ENCODE measurements at places on chromosomes 11 and 22. TPM values are rescaled to one million over a fixed set of nuclear protein-coding genes. Genes with fewer than 3 reads are reported as not detected.
A peak's percentile ranks its signal among the peaks of the same experiment; 100 is the strongest.

GRCh38 chr22:41660416-41660815, 28.3 kb downstream of the SNU13 start:
- no peak for DNase-seq

TMEM121B gene
- 0.09 TPM for total RNA-seq

DNA sequence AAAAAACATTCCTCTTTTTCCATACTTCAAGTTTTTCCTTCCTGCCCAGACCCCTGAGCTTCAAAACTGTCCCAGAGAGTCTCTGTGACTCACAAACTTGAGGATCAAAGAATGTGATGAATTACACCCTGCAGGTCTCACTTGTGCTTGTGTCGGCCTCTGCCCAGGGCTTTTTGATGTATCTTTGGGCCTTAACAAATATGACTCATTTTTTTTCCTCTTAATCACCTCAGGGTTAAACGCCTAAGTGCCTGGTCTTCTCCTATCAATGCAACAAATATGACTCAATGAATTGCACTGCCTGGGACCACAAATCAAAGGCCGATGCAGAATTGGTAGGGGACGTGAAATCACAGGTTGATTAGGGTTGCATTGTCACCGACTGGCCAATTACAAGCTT, 267.7 kb downstream of the LARGE1 start:
- DNase-seq = no peak

DNA sequence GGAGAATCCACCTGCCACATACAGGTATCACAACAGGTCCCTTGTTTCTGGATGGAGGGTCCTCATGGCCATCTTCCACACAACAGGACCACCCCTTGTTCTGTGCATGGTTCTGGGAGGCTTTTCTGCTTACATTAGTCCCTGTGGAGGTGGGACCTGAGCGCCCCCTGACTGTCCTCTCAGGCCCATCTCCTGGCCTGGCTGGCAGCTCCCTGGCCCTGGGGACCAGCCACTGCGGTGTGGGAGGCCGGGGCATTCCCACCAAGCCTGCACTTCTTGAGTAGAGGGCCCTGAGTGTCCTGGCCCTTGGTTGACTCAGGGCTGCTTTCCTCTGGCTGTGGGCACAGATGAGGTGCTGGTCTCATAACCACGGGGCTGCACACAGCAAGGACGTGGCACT, 5.0 kb downstream of the COX8A start:
- DNase-seq = no peak

GRCh38 chr22:26898946-26899605, 241.7 kb downstream of the MIAT start:
- no peak for DNase-seq

GRCh38 chr11:130726234-130727037, 189.8 kb downstream of the SNX19 start:
- DNase-seq = no peak

CABP7 gene
- 0.09 TPM for total RNA-seq

DNA sequence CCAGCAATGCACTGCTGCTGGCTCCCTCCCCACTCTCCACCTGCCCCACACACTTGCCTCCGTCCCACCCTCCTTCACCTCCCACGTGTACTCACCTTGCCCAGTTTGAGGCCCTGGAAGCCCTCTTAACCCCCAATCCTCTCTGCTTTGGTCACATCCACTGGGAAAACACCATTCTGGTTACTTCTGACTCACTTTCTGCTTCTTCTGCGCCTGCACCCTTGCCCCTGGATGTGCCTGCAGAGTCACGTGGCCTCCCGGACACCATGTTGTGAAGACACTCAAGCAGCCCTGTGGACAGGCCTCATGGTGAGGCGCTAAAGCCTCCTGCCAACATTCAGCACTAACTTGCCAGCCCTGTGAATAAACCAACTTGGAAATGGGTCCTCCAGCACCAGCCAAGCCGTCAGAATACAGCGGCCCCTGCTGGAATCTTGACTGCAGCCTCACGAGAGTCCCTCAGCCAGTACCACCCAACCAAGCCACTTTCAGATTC, 2.6 kb upstream of the NAALADL1 start:
- no peak for DNase-seq

GAL3ST3 gene
- total RNA-seq = 0.14 TPM

KCNE3 gene
- total RNA-seq = 0.23 TPM

DNA sequence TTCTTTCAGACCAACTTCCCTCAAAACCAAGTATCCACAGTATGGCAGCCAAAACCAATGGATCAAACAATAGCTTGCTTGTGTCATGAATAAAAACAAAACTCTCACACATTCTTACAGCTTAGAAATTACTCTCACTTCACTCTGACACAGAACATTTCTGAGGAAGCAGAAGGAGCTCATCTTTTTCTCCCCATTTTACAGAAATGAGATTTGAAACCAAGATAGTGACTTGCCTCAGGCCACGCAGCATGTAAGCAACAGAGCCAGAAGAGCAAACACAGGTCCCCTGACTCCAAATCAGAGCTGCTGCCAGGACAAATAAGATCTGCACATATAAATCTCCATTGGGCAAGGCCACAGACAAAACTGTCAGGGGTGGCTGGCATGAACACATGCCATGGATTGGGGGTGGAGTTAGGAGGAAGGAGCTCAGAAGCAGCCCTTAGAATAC, 64.8 kb downstream of the RAB30 start:
- no peak for DNase-seq

SCUBE1 gene
- total RNA-seq = 0.03 TPM

- DNase-seq = no peak
Measured at GRCh38 chr22:30357236-30357570, 396 bp downstream of the CCDC157 start.

OR5P2 gene
- not detected for total RNA-seq

OR6T1 gene
- not detected for total RNA-seq

DNA sequence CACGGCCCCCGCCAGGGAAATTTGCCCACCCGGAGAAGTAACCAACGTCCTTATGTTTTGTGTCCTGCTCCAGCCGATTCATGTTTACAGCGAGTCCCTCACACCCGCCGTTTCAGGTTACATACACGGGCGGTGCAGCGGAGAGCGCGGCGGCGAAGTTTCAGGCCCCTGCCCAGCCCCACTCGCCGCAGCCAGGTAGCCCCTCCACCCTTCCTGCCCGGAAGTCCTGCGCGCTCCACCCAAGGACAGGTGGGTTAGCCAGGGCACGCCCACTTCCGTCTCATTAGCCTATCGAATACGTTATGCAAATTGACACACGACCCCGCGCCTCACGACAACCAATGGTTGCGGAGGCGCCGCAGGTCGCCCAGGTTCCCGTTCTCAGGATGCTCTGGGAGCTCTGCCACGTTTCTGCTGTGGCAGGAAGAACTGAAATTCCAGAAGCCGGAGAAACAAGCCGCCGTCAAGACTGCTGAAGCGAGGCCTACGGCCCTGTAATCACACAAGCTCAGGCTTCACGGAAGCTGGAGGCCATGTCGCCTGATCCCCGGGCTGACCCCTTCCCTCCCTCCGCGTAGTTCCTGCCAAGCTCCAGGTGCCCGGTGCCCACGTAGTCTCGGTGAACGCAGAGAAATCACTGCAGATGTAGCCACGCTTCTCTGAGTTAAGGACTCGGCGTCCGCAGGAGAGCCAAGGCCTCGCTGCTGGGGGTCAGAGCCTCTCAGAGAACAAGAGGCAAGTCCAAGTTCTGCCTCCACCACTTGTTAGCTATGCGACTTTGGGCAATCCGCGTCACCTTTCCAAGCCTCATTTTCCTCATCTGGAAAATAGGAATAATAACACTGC, 22.4 kb upstream of the MYH9 start:
- peak; percentile 74 for DNase-seq

MYEOV gene
- not detected for total RNA-seq

OR8G1 gene
- total RNA-seq = not detected

DNA sequence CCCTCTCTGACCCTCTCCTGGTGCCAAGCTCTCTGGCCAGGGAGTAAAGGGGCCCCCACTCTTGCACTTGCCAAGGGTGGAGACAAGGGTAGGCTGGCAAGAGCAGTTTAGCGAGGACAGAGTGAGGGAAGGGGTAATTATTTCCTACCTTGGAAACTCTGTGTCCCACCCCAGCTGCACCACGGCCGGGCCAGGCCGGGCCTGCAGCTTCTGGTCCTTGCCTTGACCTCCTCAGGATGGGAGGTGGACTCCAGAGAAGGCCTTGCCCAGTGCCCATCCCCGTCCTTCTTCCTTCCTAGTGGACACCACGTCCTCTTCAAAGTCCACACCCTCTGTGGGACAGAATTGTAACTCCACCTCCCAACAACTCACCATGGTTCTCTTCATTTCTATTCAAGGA, 18.4 kb upstream of the OSBPL5 start:
- no peak for DNase-seq

MUC6 gene
- total RNA-seq = not detected

- DNase-seq = no peak
Measured at GRCh38 chr11:111555255-111555654, 14.7 kb downstream of the LAYN start.

DNA sequence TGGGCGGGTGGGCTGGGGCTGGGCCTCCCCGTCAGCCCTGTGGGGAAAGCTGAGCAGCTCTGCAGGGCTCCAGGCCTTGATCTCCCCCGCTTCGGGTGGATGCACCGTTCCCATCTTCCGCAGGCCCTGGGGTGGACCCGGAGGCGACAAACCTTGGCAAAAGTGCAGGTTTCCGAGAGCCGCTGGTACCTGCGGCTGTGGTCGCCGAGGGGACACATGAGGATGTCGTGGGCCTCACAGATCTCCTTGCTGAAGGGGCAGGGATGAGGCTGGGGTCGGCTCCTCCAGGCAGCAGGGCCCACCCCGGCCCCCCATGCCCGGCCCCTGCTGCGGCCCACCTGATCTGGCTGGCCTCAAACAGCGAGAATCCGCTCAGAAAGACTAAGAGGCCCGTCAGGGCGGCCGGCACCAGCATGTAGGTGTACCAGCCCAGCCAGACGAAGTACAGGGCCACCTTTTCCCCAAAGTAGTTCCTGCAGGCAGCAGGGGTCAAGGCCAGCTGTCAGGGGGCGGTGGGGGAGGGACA, 11.8 kb downstream of the ANO9 start:
- no peak for DNase-seq

DNA sequence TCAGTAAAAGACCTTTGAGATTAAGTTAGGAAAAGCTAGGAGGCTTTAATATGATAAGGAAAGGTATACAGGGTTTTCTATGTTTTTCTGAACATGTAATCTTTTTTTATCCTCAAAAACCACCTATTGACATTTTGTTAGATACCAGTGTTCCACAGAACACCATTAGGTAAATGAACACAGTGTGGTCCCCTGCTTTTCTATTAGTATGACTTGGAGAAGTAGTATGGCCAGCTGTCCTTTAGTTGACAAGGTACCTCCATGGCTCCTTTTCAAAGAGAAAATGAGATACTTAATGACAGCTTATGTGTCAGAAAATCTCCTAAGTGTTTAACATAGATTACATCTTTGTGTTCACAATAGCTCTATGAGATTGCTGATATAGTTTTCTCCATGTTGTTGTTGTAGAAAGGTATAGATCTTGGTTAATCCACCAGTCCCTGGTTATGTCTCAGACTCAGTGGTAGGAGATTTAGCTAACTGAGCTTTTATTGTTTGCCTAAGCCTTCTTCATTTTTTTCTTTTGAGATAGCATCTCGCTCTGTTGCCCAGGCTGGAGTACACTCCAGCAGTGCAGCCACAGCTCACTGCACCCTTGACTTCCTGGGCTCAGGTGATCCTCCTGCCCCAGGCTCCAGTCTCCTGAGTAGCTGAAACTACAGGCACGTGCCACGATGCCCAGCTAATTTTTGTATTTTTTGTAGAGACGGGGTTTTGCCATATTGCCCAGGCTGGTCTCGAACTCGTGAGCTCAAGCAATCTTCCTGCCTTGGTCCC, 46.0 kb downstream of the STIM1 start:
- DNase-seq = no peak

CHADL gene
- total RNA-seq = 0.83 TPM

CATSPER1 gene
- total RNA-seq = not detected

- DNase-seq = no peak
Measured at GRCh38 chr11:59201353-59201752, 11.4 kb downstream of the MPEG1 start.

DNA sequence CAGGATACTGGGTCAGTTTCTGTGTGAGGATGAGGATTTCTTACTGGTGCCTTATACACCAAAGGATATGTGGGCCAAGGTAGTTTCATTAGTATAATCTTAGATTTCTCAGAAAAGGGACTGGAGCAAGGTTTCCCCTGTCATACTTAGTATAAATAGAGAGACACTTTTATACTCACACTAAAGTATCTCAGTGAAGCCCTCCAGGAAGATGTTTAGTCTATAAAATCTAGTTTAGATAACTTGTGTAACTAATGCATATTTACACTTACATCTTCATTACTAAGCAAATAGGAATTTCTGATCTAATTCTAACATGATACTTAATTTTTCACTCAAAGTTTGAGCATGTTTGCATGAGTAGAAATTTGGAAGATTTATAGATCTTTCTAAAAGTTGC, 11.1 kb downstream of the EMSY start:
- no peak for DNase-seq

- DNase-seq = no peak
Measured at GRCh38 chr22:44107340-44107739, 73.4 kb upstream of the PARVG start.

DNA sequence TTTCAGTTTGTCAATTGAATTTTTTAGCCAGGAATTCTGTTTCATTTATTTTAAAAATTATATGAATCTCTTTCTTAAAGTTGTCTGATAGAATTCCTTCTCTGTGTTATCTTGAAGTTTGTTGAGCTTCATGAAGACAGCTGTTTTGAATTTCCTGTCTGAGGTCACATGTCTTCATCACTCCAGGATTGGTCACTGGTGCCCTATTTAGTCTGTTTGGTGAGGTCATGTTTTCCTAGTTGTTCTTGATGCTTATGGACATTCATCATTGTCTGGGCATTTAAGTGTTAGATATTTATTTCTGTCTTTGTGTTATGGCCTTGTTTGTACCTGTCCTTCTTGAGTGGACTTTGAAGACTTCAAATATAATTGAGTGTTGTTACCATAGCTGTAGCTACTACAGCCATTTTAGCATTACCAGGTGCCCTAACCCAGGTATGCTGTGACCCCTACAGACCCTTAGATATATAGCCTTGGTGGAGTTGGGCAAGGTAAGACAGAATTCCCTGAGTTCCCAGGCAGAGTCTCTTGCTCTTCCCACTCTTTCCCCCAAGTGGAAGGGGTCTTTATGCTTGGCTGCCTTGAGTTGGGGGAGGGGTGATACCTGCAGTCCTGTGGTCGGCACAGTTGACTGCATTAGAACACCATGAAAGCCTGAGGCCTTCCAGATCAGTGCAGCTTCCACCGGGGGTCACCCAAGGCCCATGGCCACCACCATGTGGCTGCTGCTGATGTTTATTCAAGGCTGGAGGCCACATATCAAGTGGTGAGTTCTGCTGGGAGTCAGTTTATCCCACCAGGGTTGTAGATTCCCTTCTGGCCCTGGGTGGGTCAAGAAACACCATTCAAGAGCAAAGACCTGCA, 229.6 kb downstream of the DYNC2H1 start:
- no peak for DNase-seq

MS4A3 gene
- not detected for total RNA-seq

DNA sequence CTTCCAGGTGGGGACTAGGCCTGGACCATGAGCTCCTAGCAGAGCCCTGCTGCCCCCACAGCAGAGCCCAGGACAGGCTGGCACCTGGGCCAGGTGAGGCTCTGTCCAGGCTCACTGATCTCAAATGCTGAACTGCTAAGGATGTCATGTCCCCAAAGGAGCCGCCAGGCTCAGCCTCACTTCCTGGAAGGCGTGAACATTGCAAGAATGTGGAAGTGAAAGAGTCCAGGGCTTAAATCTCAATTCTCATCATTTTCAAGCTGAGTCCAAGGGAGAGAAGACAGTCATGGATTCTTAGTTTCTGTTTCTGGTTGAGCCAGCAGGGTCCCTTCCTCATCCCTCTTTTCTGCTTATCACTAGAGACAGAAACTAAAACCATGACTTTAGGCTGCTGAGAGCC, 5.0 kb downstream of the ASCL2 start:
- no peak for DNase-seq

LRRC55 gene
- total RNA-seq = not detected
